Foreskin fibroblast (primary cell): ENCODE measurements at places on chromosomes 5 and 9.

- peak; percentile 94 for DNase-seq
These were observed 96.7 kb upstream of the MAMDC2 start for GRCh38 chr9:69946800-69947437.

GRCh38 chr9:16571127-16571802 is 299.2 kb downstream of the BNC2 start:
- peak; percentile 52 for DNase-seq

GRCh38 chr5:153573326-153574033 is 83.0 kb downstream of the GRIA1 start:
- no peak for DNase-seq

GRCh38 chr9:131347376-131348020 is 46.4 kb upstream of the PRRC2B start:
- DNase-seq, result no peak

DNA sequence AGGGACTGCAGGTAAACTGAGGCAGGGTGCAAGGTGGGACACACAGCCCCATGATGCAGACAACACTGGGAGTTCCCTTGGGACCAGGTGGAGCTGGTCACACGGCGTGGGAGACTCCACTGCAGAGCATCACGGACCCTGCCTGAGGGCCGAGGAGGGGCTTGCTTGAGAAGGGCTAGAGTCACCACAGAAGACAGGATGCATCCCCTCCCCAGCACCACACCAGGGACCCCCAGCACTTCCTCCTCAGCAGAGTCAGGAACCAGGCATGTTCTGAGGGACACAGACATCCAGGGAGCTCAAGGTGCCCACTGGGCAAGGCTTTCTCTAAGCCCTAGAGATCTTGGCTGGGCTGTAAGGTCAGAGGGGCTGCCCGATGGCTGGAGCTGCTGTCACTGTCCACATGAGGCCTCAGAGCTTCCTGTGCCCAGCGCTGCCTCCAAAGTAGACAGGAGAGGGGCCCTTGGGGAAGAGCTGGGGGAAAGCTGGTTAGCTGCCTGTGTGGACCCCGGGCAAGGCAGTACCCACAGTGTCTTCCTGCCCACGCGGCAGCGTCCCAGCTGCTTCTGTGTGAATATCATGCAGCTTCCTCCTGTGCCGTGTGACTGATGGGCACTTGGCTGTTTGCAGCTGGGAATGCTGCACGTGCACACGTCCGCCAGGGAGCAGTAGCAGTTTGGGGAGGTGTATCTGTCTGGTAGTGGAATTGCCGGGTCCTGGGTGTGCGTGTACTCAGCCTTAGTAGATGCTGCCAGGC is 176.6 kb downstream of the CACNA1B start:
- DNase-seq, result no peak

- DNase-seq, result no peak
These were observed 8.0 kb downstream of the SPOCK1 start for GRCh38 chr5:137491121-137491520.

DNA sequence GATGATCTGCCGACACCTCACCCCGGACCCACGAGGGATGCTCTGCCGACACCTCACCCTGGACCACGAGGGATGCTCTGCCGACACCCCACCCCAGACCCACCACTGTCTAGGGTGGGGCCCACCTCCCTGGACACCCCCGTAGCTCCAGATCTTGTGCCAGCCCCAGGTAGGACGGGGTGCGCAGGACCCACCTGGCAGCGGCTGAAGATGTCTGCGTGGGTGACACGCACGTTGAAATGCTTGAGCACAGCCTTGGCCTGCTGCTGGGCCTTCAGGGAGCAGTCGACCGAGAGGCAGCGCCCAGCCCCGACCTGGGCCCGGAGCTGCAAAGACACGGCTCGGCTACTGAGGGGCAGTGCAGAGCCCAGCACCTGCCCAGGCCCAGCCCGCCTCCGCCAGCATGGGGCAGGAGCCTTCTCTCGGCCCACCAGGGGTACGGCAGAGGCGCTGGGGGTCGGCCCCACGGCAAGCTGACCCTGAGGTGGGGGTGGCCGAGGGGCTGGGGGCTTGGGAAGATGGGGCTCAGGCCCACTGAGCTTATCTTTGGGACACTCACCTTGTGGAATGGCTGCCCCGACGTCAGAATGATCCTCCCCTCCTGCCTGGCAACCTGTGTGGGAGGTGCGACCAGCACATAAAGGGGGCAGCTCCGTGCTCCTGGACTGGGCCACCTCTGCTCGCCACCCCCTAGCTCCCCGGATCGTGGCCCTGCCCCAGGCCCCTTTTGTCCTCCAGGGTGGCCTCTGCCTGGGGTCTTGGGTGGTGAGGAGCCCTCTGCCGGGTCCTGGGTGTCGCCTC is 21.7 kb upstream of the NRARP start:
- DNase-seq, result no peak
